AG20443 (cell line): ENCODE measurements at places on chromosomes 16 and 17.

- DNase-seq = no peak
Measured at GRCh38 chr17:77314601-77315000, 173.8 kb downstream of the SEC14L1 start.

GRCh38 chr16:81189100-81189664 is 49.3 kb upstream of the BCO1 start:
- peak; percentile 59 for DNase-seq

- DNase-seq = peak; percentile 61
Measured at GRCh38 chr17:59914274-59914854, 21.4 kb downstream of the RPS6KB1 start.

GRCh38 chr17:7579834-7580603 is 581 bp downstream of the CD68 start:
- no peak for DNase-seq

- DNase-seq = no peak
Measured at GRCh38 chr16:72749091-72749490, 298.8 kb downstream of the ZFHX3 start.

DNA sequence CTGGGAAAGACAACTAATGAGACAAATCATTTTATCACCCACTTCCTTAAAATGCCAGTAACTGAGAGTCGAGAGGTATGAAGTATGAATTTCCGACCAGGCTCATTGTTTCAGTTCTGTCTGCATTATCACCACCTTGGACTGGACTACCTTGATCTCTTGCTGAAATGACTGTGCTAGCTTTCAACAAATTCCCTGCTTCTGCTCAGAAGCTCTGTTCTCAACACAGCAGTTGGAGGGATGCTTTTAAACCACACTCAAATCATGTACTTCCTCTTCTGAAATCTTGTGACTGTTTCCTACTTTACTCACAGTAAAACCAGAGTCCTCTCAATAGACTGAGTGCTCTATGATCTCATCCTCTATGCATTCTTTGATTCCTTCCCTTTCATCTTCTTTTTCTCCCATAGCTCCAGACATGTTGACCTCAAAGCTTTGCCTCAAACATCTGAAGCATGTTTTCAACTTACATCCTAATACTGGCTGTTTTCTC is 195.8 kb downstream of the KCNJ2 start:
- peak; percentile 16 for DNase-seq

- DNase-seq = peak; percentile 96
Measured at GRCh38 chr17:39199820-39200069, 338 bp upstream of the RPL19 start.

- DNase-seq = no peak
Measured at GRCh38 chr17:31272803-31273202, 24.2 kb downstream of the OMG start.

GRCh38 chr17:27239046-27239445 is 54.9 kb upstream of the WSB1 start:
- DNase-seq = no peak

GRCh38 chr16:82965808-82966207 is 339.0 kb downstream of the CDH13 start:
- DNase-seq = no peak

DNA sequence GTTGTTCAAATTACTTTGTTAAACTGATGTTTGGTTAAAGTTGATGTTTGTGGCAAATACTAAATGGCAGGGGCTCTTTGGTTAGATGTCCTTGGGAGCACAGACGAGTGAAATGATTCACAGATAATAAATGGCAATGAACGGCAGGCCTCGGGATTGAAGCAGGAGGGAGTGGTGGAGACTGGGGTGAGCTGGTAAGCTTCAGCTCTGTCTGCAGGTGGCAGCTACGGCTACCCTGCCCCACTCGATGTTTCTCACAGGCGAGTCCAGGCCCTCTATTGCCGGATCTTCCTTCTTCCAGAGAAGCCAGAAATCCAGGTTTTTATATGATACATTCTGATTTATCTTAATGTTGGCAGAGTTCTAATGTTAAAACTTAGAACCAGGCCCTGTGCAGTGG is 144.8 kb upstream of the CACNG5 start:
- DNase-seq = no peak

DNA sequence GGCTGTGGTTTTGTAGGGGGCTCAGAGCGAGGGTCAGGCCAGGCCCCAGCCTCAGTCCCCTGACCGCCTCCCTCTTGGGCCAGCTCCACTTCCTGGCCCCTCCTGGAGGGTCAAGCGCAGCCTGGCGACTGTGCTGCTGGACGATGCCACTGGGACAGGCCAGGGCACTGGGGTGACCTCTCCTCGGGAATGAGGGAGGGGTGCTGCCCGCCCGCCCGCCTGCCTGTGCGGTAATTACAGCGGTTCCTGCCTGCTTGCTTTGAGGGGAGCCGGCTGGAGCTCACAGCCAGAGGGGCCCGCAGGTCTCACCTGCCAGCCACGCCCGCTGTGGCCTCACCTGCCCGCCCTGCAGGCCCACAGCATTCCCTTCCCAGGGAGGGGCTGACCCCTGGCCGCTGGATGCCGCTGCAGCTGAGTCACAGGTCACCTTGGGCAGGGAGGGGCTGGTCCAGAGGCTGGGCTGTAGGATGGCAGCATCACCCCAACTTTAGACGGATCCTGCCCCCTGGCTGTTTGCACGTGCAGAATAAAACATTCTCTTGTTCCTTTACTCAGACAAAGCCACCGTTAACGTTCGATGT is 76.7 kb upstream of the CBX4 start:
- DNase-seq = peak; percentile 73

DNA sequence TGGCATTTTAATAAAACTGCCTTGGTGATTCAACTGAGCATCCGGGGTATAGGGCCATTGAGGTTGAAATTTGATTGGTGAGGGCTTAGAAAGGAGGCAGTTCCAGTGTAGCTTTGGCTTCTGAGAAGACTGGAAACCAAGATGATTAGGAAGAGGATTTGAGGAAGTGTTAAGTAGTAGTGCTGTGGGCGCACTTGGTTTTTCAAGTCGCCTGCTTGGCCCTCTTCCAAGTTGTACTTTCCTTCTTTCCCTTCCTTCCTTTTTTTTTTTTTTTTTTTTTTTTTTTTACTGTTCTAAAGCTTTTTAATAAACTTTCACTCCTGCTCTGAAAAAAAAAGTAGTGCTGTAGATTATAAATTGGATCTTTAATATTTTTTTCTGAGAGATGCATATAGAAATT is 320.5 kb downstream of the UTP18 start:
- DNase-seq = no peak

DNA sequence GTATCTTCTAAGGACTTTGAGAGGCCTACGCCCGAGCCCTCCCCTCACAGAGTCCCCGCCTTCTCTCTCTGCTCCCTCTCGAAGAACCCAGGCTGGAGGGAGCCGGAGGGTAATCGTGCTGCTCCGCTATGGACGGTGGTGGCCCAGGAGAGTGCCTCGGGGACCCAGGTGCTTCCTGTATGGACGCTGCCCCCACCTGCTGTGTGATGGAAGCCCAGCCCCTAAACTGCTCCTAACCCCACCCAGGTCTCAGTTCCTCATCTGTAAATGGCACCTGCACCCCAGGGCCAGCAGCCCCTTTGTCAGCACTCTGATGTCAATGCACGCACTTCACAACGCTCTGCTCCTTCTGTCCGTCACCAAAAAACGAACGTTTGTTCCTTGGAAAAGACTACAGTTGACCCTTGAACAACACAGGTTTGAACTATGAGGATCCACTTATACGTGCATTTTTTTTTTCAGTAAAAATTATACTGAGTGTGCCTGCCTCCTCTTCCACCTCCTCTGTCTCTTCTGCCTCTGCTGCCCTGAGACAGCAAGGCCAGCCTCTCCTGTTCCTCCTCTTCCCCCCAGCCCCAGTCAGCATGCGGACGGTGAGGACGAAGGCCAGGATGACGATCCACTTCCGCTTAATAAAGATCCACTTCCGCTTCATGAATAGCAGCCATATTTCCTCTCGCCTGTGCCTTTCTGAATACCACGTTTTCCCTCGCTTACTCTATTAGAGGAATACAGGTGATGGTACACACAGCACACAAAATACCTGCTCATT is 118.3 kb downstream of the BANP start:
- DNase-seq = no peak

DNA sequence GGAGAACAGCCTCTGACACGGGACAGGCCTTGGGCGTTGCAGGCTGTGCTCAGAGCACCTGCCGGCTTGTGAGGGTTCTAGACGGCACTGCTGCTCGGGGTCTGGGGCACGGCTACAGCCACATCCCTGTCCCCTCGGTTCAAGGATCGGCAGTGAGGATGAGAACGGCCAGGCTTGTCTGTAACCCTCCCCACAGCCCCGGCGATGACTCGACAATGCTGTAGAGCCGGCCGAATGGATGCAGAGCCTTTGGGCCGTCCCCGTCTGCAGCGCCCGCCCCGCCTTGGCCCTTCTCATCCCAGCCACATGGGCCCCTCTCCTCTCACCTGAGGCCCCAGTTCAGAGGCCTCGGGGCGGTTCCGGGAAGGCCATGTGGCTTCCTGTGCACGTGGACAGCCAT is 49.0 kb upstream of the METRNL start:
- DNase-seq = no peak

DNA sequence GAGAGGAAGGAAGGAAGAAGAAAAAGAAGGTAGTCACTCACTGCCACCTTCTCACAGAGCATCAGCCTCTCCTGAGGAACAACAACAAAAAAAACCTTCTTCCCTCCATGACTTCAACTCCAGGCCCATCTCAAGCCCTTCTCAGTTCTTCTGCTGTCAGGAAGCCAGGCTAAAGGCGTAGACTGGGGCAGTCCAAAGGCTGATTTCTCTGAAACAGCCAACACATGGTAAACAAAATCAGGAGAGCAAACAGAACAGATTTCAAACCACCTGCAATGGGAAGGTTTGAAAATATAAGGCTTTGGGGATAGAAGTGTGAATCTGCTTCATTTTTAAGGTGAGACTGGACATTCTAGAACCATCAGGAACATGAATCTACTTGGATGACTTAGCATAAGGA is 157.3 kb upstream of the DNAH9 start:
- DNase-seq = no peak

- DNase-seq = no peak
Measured at GRCh38 chr17:63558441-63558840, 8.2 kb downstream of the DCAF7 start.

DNA sequence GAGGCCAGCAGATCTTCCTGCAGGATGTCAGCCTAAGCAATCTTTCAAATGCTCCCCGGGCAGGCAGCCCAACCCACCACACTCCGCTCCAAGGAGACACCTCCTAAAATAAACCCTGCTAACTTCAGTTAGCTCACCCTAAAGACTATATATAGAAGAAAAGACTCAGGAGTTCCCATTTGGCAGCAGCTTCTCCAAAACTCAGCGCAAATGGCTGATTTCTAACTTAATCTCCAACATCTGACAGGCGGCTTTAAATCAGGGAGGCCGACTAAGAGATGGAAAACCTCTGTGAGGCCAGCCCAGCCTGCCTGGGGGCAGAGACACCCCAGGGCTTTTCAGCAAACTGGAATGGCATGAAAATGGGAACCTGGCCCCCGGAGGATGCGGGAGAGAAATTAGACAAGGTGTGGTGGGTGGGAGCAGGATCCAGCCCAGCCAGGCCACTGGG is 91.6 kb downstream of the XYLT1 start:
- DNase-seq = peak; percentile 69

- peak; percentile 80 for DNase-seq
Measured at GRCh38 chr16:86740906-86741799, 162.8 kb downstream of the FOXL1 start.

DNA sequence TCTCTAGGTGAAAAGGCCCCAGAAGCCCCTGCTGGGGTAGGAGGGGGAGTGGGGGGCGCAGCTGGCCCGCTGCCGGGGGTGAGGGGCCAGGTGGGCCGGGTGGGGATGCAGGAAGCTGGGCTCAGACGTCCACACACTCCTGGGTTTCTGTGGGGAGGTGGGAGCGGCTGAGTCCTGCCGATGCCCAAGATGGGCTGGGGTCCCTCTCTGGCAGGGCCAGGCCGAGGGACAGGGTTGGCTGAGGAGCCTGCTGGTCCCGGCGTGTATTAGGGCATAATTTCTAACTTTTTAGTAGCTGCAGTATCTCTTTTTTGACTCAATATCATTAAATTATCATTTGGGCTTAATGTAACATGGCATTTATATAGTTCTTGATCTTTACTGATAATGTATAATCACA is 121.4 kb upstream of the CORO6 start:
- DNase-seq = no peak

GRCh38 chr17:62309396-62309795 is 71.0 kb upstream of the EFCAB3 start:
- DNase-seq = no peak

- peak; percentile 80 for DNase-seq
Measured at GRCh38 chr16:27235055-27235937, 32.0 kb downstream of the KDM8 start.

- DNase-seq = peak; percentile 95
Measured at GRCh38 chr16:85234310-85235204, 122.3 kb upstream of the CIBAR2 start.

DNA sequence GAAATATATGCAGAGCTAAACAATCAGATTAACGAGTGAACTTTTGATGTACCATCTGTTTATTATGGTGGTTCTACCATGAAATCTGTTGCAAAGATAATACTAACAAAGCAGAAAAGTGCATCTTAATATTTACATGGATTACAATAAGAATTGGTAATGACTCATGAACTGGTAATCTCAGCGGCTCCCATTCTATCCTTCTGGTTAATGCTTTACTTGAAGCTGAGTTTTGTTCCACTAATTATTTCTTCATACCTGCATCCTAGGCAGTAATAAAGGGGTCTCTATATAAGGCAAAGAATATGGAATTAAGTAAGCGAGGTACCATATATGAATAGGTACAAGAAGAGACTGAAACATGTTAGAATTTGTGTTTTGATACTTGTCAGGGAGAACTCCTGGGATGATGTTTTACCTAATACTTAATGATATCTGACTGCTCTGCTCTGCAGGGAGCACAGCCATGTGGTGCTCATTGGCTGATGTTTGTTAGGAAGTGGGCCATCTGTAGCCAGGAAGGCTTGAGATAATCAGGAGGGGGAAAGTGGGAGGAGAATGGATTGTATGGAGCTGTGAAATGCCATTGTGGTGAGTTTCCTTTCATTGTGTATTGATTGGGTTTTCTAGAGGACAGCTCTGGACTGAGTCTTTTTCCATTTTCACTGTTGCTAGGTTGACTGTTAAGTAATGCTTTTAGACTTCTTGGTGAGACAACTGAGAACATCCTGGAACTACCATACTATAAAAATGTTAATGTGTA is 52.6 kb downstream of the MAP2K6 start:
- DNase-seq = peak; percentile 37

DNA sequence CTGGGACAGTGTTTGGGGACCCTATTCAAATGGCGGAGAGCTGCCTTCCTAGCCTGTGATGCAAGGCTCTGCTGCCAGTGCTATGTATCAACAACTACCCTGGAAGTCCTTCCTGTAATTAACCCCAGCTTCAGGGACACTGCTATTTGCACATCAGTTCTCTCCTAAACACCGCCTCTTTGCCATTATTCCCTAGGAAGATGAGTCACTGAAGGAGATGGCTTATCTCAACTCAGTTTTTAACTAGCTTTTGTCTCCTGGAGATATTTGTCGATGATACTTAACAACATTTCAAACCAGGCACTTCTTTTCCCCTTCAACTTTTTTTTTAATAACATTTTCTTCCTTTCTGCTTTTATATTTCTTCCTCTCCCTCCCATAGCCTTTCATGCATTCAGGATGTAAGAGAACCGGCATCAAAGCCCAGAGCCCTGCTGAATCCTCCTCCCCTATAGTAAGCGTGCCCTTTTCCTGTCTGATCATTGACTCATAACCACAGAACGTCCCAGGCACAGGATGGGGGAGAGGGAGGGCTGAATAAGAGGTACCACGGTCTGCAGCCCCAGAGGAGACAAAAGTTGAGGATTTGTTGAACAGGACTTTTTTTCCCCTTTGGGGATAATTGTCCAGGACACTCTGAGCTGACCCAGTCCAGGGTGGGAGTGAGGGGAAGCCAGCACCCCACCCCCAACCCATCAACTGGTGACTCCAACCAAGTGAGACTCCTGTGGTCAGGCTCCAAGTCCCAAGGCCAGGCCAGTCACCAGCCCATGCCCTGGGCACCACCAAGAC is 387.8 kb upstream of the SALL1 start:
- peak; percentile 88 for DNase-seq
